ENCODE measurements at places on chromosomes 16 and 17. TPM values are rescaled to one million over a fixed set of nuclear protein-coding genes. Genes with fewer than 3 reads are reported as not detected.
A peak's percentile ranks its signal among the peaks of the same experiment; 100 is the strongest.

Gene TBC1D3K
- not detected for total RNA-seq

Gene CCL4
- total RNA-seq, result 2.3 TPM

Gene SHISA9
- total RNA-seq, result 0.11 TPM

Gene KIF19
- 15.0 TPM for total RNA-seq

Gene CDC6
- total RNA-seq, result 1.3 TPM

Gene PGAP6
- total RNA-seq, result 39.8 TPM

Gene MRPL27
- total RNA-seq, result 47.7 TPM

Gene NLGN2
- total RNA-seq, result 15.1 TPM

DNA sequence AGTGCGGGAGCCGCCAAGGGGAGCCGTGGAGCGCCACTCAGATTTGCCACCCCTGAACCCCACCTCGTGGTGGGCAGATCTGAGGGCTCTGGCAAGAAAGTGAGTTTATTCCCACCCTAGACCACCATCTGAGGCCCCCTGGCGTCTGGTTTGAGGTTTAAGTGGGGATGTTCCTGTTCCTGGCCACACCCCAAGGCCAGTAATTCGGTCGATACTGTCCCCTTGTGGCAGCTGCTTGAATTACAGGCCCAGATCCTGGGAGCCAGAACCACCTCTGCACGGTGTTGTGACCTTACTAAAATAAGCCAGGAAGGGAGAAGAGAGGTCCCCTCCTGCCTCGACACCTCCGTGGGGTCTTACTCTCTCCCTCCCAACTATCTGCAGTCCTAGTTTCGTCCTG lies 3.3 kb upstream of the LAT start:
- H3K36me3 ChIP-seq, result no peaks in the 10 kb centered on the region
- no peaks in the 10 kb centered on the region for H3K4me1 ChIP-seq
- no peak overlapping the region for H3K4me3 ChIP-seq
- no peaks in the 10 kb centered on the region for H3K27me3 ChIP-seq
- DNase-seq, result no peak
- no peak overlapping the region for H3K27ac ChIP-seq

DNA sequence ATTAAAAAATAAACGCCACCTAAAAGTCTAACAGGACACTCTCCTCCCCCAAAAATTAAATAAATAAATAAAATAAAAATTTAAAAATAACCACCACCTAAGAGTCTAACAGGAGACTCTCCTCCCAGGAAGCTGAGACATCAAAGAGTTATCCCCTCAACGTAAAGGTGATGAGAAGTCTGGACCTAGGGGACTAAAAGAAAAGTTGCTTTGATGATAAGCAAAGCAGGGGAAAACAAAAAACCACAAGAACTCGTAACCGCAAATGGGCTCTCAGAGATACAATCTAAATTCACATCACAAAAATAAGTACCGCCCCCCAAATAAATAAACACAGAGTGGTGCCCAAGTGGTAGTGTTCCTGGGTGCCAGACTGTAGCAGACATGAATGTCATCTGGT lies 412.2 kb downstream of the ZFHX3 start:
- no peak overlapping the region for H3K4me3 ChIP-seq
- no peaks in the 10 kb centered on the region for H3K27me3 ChIP-seq
- no peak overlapping the region for H3K27ac ChIP-seq
- H3K4me1 ChIP-seq, result no peaks in the 10 kb centered on the region
- DNase-seq, result no peak

DNA sequence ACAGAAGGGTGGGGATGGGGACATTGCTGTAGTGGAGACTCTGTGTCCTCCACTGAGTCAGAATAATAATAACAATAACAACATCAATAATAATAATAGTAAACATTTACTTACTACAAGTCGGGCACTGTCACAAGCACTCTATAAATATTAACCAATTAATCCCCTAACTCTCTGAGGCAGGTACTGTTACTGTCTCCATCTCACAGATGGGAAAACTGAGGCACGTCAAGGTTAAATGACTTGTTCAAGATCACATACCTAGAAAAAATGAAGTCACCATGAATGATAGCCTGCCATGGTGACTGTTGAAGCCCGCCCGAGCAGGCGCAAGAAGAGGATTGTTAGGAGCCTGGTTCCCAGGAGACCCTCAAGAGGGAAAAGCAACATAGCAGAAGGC lies 10.2 kb downstream of the PRR29 start:
- no peak overlapping the region for H3K27ac ChIP-seq
- no peaks in the 10 kb centered on the region for H3K36me3 ChIP-seq
- no peak for DNase-seq
- H3K4me3 ChIP-seq, result no peak overlapping the region
- no peaks in the 10 kb centered on the region for H3K27me3 ChIP-seq

- H3K27me3 ChIP-seq, result no peaks in the 10 kb centered on the region
- H3K4me3 ChIP-seq, result no peak overlapping the region
- H3K36me3 ChIP-seq, result no peaks in the 10 kb centered on the region
- H3K27ac ChIP-seq, result no peak overlapping the region
- no peak for DNase-seq
Observed at GRCh38 chr17:67575325-67575724, 142.4 kb upstream of the NOL11 start.

DNA sequence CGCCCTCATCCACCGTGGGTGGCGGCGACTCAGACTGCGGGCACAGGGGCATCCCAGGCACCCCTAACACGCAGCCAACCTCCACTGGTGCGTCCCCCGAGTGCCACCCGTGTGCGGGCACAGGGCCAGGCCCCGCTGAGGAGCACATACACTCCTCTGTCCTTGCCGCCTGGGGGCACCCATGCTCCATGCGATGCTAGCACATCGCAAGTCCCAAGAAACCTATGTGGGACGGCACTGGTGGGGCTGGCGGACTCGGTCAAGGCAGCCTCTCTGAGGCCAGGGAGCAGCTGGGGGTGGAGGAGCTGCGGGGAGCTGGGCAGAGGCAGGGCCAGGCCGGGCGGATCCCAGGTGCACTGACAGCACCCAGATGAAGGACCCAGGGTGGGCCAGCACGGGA lies 4.0 kb downstream of the ZNF598 start:
- H3K36me3 ChIP-seq, result no peaks in the 10 kb centered on the region
- no peak for DNase-seq
- H3K27ac ChIP-seq, result no peak overlapping the region
- H3K4me3 ChIP-seq, result no peak overlapping the region
- H3K4me1 ChIP-seq, result peaks cover 26% of the 10 kb centered on the region

DNA sequence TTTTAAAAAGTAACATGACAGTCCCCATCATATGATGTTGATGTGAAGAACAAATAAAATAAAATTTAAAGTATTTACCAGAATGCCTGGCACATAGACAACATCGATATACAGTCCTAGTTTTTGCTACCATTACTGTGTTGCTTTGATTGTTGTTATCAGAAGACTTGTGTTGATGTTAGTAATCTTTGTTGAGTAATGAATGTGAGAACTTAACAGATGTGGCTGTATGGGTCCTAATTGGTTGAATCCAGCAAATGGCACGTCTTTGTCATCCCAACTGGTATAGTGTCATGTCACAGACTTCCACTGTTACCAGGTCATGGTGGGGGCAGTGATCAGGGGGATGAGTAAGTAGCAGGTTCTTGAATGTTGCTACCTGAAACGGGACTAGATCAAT lies 1151.4 kb upstream of the CDH8 start:
- H3K4me1 ChIP-seq, result no peaks in the 10 kb centered on the region
- H3K27ac ChIP-seq, result no peak overlapping the region
- H3K36me3 ChIP-seq, result no peaks in the 10 kb centered on the region
- no peaks in the 10 kb centered on the region for H3K27me3 ChIP-seq
- no peak for DNase-seq
- no peak overlapping the region for H3K4me3 ChIP-seq

- DNase-seq, result no peak
- H3K27ac ChIP-seq, result no peak overlapping the region
- no peaks in the 10 kb centered on the region for H3K27me3 ChIP-seq
- H3K36me3 ChIP-seq, result no peaks in the 10 kb centered on the region
- H3K4me1 ChIP-seq, result no peaks in the 10 kb centered on the region
Observed at GRCh38 chr17:79606487-79607281, 4.2 kb downstream of the RBFOX3 start.

DNA sequence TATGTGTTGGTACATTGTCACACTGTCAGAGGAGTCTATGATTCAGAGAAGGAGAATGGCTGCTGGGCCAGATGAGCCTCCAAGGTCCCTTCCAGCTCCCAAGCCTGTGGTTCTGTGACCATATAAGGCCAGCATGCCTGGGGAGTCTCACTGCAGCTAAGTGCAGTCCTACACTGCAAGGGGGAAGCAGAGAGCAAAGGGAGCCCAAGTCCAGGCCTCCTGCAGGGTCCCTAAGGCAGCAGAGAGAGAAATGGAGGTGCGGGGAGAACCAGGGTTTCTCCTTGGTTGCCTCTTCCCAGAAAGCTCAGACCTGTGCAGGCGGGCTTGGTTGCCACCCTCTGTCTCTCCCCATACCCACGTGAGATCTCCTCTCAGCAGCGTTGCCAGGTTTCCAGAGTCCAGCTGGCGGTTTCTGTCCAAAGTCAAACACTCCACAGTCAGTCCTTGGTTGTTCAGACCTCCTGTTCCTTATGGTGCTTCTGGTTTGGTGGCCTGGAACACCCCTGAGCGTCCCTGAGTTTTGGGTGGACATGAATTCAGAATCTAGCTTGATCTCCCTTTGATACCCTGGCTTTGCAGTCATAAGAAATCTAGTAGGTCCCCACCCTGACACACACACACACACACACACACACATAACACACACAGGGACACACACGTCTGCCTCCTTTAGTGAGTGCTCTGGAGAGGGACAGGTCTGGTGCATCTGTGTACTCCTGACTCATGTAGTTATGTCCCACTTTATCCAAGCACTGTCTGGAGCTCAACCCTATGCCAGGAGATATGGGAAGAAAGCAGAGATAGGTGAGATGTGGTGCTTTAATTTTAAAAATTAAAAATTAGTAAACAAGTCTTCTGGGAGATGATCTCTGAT lies 78.8 kb downstream of the GNAO1 start:
- DNase-seq, result no peak
- H3K27me3 ChIP-seq, result no peaks in the 10 kb centered on the region
- H3K4me3 ChIP-seq, result no peak overlapping the region
- H3K4me1 ChIP-seq, result no peaks in the 10 kb centered on the region
- no peaks in the 10 kb centered on the region for H3K36me3 ChIP-seq

GRCh38 chr17:57752031-57752905 lies 7.2 kb upstream of the CCDC182 start:
- no peaks in the 10 kb centered on the region for H3K27me3 ChIP-seq
- no peaks in the 10 kb centered on the region for H3K36me3 ChIP-seq
- no peaks in the 10 kb centered on the region for H3K4me1 ChIP-seq
- no peak overlapping the region for H3K27ac ChIP-seq
- H3K4me3 ChIP-seq, result no peak overlapping the region
- no peak for DNase-seq

- no peaks in the 10 kb centered on the region for H3K27me3 ChIP-seq
- H3K4me3 ChIP-seq, result no peak overlapping the region
- no peak for DNase-seq
- no peak overlapping the region for H3K27ac ChIP-seq
- no peaks in the 10 kb centered on the region for H3K4me1 ChIP-seq
Observed at GRCh38 chr17:72049914-72050313, 70.9 kb upstream of the SOX9 start.

- H3K27me3 ChIP-seq, result no peaks in the 10 kb centered on the region
- H3K4me1 ChIP-seq, result no peaks in the 10 kb centered on the region
- DNase-seq, result no peak
- no peak overlapping the region for H3K4me3 ChIP-seq
- no peaks in the 10 kb centered on the region for H3K36me3 ChIP-seq
- no peak overlapping the region for H3K27ac ChIP-seq
Observed at GRCh38 chr16:77133706-77134105, 57.3 kb upstream of the MON1B start.

- no peaks in the 10 kb centered on the region for H3K4me1 ChIP-seq
- no peak for DNase-seq
- no peaks in the 10 kb centered on the region for H3K36me3 ChIP-seq
- no peak overlapping the region for H3K27ac ChIP-seq
- H3K4me3 ChIP-seq, result no peak overlapping the region
- no peaks in the 10 kb centered on the region for H3K27me3 ChIP-seq
Observed at GRCh38 chr17:76092526-76093413, 10.8 kb downstream of the EXOC7 start.

DNA sequence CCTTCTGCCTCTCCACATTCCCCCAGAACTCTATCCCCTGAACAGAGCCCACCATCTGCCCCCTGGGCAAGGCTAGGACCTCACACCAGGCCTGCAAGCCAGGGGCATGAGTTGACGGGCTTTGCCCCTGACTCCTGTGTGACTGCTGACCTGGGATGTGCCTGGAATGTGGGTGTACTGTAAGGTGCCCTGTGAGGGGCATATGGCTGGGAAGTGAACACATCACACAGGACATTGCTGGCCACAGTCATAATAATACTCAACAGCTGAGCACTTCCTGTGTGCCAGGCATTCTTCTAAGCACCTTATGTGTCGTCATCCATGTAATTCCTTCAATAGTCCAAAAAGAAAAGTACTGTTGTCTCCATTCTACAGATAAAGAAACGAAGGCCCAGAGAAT lies 13.3 kb downstream of the CES4A start:
- H3K36me3 ChIP-seq, result no peaks in the 10 kb centered on the region
- no peak overlapping the region for H3K27ac ChIP-seq
- H3K27me3 ChIP-seq, result no peaks in the 10 kb centered on the region
- no peak overlapping the region for H3K4me3 ChIP-seq
- H3K4me1 ChIP-seq, result peaks cover 8% of the 10 kb centered on the region

DNA sequence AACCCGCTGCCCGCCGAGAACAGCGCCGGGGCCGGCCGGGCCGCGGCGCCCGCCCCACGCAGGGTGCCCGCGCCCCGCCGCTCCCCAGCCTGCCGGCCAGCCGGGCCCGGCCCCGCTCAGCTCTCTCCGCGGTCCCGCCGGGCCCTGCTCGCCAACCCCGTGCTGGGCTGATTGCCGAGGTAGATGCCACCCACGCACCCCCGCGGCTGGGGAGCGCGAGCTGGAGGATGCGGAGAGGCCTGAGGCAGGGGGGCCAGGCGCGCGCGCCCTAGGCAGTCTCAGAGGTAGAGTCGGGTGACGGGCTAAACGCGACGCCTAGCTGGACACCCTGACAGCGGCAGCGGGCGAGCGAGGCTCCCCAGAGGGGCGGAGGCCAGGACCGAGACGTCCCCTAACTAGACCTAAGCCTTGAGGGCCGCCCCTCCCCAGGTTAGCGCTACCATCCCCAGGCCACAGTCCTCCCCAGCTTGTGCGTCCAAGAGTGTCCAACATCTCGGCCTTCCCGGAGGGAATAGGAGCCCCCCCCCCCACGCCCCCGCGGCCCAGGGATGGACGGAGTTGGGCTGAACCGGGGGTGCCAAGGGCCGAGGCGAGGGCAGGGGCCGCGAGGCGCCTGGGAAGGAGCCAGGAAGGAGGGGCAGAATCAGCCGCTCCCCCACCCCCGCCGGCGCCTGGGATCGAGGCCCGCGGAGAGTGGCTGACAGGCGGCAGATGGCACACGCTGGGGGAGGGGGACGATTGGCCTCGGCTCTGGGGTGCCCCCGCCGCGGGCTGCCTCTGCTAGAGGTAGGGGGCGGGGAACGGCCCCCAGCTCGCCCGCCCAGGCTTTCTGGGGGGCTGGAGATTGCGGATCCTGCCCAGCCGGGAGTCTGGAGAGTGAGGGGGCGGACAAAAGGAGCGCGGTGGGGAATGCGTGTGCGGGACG lies 2.5 kb upstream of the ZNF423 start:
- H3K27ac ChIP-seq, result peak overlapping the region; percentile 94
- H3K27me3 ChIP-seq, result no peaks in the 10 kb centered on the region
- peaks cover 4% of the 10 kb centered on the region for H3K4me1 ChIP-seq
- peak overlapping the region; percentile 85 for H3K4me3 ChIP-seq
- H3K36me3 ChIP-seq, result no peaks in the 10 kb centered on the region
- peak; percentile 80 for DNase-seq

GRCh38 chr16:71185347-71185746 lies 45.2 kb downstream of the HYDIN start:
- H3K4me3 ChIP-seq, result no peak overlapping the region
- no peak for DNase-seq
- H3K36me3 ChIP-seq, result no peaks in the 10 kb centered on the region
- no peak overlapping the region for H3K27ac ChIP-seq
- H3K27me3 ChIP-seq, result no peaks in the 10 kb centered on the region

- peak; percentile 63 for DNase-seq
- peaks cover 2% of the 10 kb centered on the region for H3K4me1 ChIP-seq
- H3K27me3 ChIP-seq, result no peaks in the 10 kb centered on the region
Observed at GRCh38 chr17:4950075-4950745, 709 bp upstream of the ENO3 start.

Data from ovary (tissue), 10 donors.